ENCODE measurements at places on chromosomes 16 and 17.

DNA sequence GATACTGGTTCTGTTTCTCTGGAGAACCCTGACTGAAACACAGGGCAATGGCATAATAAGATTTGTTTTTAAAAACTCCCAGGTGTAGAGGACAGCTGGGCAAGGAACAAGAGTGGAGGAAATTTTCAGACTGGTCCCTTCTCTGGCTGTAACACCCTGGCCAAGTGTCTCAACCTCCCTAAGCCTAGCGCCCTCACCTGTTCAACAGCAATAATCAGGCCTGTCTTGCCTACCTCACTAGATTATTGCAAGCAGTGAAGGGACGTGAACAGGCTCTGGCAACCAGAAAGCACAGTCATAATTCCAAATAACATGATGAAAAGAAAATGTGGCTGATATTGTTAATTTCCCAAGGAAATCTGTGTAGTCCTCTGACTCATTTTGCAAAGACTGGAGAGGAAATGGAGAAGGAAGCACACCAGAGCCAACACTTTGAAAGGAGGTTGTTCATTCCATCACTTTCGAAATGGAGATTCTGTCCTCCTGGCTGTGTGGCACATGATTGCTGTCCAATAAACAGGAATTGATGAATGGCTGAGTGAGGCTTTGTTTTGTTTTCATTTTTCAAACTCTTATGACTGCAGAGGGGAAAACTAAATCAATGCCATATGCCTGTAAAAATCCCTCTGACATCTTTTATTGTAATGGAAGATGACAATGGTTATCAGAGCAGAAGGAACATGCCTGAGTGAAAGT lies 87.5 kb upstream of the HLF start:
- no peak for DNase-seq

DNA sequence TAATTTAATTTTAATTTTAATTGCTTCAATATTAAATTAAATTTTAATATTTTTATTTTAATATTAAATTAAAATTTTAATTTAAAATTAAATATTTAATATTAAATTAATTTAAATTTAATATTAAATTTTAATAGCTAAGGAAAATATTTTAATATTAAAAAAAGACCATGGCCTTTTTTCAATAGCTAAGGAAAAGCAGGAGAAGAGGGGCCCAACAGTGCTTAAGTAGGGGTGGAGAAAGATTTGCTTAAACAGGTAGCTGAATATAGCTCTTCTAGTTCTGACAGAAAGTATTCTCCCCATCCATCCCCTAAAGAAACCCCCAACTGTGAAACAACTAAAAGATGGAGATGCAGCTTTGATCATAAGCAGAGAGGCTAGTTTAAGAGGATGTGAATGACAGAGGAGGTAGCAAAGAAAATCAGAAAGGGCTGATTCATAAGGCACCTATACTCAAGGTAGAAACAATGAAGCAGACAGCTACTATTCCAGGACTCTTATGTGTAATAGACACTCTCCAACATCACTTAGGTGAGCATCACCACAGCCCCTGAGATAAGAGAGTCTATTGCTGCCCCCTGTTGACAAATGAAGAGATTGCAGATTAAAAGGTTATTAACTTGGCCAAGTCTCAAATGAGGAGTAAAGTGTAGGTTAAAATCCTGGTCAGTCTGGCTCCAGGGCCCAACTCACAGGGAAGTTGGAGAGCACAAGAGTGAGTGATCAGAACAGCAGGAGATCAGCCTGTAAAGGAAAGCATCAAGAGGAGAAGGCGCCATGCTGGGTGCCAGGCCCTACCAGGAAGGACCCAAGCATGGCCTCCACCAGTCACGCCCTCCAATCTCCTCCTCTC lies 7.8 kb upstream of the RNASEK start:
- DNase-seq, result no peak

- DNase-seq, result no peak
These were observed 563 bp downstream of the ZACN start for GRCh38 chr17:76079535-76079955.

- no peak for DNase-seq
These were observed 6.3 kb downstream of the BCAR1 start for GRCh38 chr16:75244844-75245758.

DNA sequence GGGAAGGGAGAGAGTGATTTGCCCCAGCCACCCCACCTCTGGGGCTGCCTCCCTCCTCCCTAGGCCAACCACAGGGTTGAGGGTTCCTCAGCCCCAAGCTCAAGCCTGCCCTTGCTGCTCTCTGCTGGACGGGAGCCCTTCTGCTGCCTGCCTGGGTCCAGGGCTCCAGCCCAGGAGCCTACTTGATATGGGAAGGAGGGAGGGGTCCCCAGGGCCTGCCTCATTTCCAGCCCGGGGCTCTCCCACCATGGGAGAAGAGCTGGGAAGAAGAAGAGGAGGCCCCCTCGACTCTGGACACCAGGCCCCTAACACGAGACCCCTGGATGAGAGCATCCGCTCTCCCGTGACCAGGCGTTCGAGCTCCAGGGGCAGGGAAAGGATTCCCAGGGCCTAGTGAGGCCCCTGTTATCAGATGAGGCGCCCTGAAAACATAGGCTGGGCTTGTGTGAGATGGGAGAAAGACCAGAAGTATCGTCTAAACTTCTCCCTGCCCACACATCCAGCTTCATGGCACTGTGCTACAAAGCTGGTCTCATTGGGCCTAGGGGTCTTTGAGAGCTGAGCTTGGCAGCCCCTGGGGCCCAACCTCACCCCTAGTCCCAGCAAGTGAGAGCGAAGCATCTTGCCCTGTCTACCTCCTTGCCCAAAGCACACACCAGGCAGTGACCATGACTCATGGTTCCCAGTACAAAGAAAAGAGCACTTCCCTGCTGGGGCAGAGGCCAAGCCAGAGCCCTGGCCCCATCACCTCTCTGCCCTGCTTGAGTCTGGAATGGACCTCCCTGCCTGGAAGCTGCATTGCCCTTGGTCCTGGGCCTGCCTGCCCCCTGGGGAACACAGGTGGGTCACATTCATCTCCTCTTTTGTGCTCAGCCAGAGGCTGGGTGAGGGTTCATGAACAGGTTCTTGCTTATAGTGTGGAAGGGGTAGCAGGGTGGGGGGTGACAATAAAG lies 987 bp downstream of the SLC16A5 start:
- DNase-seq, result no peak

GRCh38 chr17:72822358-72823023 lies 270.0 kb downstream of the SLC39A11 start:
- no peak for DNase-seq

DNA sequence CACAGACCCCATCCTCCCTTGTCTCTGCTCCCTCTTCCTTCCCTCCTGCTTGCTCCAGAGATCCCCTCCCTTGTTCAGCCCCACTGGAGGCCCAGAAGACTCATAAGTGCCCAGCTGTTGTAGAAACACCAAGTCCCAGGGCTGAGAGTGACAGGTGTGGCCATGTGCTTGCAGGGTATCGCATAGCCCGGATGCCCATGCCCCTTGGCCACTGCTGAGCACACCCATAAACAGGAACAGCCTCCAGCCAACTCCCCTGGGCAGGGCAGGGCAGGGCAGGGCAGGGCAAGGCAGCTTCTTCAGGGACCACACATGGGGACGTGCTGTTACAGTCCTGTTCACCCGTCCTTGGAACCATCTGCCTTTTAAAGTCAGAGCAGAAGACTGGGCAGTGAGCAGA lies 2.0 kb downstream of the CACNG1 start:
- no peak for DNase-seq

GRCh38 chr16:54110016-54110981 lies 176.3 kb downstream of the IRX3 start:
- DNase-seq, result no peak

DNA sequence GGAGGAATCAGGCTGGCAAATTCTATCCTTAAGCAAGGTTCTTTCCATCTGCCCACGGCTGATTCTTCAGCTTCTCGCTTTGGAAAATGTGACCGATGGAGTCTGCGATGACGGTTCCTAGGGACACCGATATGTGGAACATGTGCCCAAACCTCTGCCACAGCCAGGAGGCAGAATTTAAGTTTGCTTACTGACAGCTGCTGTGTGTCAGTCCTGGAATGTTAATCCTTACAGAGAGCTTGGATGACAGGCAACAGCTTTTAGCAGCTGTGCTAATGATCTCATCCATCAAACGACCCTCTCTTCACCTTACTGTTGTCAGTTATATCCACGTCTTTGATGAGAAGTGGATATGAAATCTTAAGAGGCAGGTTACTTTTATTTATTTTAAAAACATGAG lies 11.4 kb upstream of the MYH13 start:
- no peak for DNase-seq

DNA sequence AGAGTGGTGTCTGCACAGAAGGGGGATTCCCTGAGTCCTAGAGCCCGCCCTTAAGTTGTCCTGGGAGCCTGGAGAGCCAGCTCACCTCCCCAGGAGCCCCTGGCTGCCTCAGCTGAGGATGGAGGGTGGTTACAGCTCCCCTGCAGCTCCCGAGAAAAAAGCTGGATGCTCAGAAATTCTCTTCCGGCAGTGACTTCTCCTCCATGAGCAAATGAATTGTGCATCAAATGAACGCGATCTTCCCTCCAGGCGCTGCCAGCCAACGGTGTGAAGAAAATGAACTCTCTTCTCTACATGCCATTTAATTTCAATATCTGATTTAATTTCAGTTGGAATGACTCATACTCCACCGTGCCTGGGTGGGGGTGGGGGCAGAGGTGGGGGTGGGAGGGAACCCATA lies 14.3 kb upstream of the C16orf74 start:
- no peak for DNase-seq

- DNase-seq, result no peak
These were observed 11.1 kb downstream of the CA10 start for GRCh38 chr17:52147431-52147830.

GRCh38 chr17:48310748-48311213 lies 119.2 kb downstream of the SKAP1 start:
- DNase-seq, result no peak

DNA sequence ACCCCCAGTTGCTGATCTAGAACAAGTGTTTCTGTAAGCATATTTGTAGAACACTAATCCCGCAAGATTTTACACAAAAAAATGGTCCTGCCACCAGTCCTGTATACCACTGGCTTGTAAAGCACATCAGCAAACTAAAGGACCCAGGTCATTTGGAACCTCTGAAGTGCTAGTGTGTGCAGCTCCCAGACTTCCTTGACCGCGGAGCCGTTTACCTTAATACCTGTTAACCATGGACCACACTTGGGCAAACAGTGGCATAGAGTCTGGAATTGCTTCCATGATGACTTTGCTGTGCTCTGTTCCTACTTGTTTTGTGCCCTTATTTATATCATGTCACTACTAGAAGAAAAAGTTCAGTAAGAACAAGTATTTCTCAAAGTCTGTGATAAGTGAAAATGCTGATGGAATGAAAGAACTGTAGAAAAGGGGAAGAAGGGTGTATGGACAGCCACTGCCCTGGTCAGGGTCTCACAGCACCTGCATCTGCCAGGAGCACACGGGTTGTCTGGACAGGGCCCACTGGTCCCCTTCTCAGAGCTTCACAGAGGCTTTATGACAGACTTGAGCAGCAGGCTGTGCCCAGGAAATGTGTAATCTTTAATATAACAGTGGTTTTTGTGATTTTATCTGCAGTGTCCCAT lies 29.3 kb downstream of the ALDH3A2 start:
- DNase-seq, result no peak

- no peak for DNase-seq
These were observed 53.4 kb downstream of the PITPNM3 start for GRCh38 chr17:6502871-6503509.

- no peak for DNase-seq
These were observed 22.5 kb upstream of the NSMCE1 start for GRCh38 chr16:27291106-27291505.

GRCh38 chr17:42849451-42850181 lies 1.4 kb upstream of the AOC3 start:
- no peak for DNase-seq

DNA sequence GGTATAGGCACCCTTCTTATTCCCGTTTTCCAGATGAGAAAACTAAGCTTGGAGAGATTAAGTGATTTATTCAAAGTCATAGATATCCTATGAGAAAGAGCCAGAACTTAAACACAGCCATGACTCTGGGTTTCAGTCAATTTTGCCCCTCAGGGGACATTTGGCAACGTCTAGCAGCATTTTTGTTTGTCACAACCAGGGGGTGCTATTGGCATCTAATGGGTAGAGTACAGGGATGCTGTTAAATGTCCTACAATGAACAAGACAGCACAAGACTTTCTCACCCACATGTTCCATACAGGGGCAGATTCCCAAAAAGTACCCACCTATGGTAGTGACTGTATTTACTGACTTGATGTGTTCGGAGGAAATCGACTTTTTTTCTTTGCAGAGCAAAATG lies 4.8 kb upstream of the SHISA9 start:
- DNase-seq, result no peak

GRCh38 chr17:71600137-71600789 lies 520.6 kb upstream of the SOX9 start:
- no peak for DNase-seq

DNA sequence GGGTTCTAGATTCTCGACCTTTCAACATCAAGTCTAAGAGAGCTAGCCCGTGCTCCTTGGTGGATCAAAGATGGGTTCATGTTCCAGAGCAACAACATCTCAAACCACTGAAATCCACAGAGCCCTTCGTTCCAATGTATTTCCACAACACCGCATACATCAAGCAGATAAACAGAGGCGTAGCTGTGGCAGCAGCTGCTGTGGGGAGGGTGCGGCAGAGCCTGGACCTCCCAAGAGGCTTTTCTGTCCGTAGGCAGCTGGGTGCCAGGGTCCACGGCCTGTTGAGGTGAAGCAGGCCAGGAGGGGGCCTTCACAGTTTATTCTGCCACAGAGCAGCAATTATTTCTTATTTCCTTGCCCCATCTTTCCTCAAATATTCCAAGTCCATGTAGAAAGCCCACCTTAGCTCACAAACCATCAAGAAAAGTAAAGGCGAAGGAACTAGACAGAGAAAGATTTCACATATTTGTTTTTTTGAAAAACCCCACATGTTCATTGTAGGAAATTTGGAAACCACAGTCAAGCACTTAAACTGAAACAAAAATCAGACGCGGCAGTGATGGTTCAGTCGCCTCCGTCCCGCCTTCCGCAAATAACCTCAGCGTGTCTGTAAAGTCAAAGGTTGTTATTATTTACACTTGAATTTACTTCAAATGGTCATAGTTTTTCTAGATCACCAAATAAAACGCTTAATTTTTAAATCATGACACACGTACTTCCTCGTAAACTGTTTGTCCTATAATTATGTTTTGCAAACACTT lies 144.6 kb upstream of the FOXF1 start:
- no peak for DNase-seq

GRCh38 chr16:60230666-60231065 lies 1496.5 kb upstream of the GOT2 start:
- no peak for DNase-seq

- no peak for DNase-seq
These were observed 199.5 kb upstream of the DYNLRB2 start for GRCh38 chr16:80341263-80341662.

- no peak for DNase-seq
These were observed 148.2 kb upstream of the GOT2 start for GRCh38 chr16:58882292-58882691.

GRCh38 chr16:31438414-31438813 lies 4.2 kb downstream of the ZNF843 start:
- DNase-seq, result no peak

GRCh38 chr17:57899391-57899790 lies 49.5 kb upstream of the MRPS23 start:
- no peak for DNase-seq

All from activated naive CD4-positive, alpha-beta T cell treated with anti-CD3 and anti-CD28 coated beads, Interleukin-2, amount 50 U/mL, for 16 hours (primary cell).